ENCODE measurements at places on chromosomes 12 and 14.

GRCh38 chr12:103807561-103808238 is 33.3 kb downstream of the NT5DC3 start:
- no peak for DNase-seq

DNA sequence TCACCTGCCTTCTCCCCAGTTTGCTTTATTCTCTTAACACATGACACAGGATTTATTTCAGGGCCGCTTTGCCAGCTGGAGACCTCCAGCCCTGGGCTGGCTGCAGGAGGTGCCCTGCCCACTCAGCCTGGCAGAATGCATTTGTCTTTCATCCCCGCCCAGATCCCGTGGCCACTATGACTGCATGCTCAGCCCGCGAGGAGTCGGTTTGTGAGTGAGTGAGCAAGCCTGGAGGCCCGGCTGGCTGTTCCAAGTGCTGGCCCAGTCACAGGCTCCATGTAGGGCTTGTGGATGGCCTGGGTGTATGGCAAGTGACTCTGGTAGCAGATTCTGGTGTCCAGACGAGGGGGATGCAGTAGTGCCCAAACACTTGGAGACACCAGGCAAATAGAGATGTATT is 2.1 kb downstream of the TDP1 start:
- DNase-seq, result no peak

DNA sequence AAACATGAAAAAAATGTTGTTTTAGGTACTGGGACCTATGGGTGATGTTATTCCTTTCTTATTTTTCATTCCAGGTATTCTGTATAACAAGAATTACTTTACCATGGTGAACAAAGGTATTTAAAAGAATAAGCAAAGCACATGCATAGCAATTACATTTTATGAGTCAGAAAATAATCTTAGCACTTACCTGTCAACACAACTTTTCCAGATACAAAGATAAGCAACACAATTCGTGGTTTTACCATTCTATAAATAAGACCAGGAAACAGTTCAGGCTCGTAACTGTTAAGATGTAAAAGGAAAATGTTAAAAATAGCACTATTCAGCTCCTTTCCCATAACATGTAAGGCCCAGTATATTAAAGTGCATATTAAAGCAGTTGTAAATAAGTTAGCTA is 12.3 kb upstream of the ATG14 start:
- DNase-seq, result no peak

DNA sequence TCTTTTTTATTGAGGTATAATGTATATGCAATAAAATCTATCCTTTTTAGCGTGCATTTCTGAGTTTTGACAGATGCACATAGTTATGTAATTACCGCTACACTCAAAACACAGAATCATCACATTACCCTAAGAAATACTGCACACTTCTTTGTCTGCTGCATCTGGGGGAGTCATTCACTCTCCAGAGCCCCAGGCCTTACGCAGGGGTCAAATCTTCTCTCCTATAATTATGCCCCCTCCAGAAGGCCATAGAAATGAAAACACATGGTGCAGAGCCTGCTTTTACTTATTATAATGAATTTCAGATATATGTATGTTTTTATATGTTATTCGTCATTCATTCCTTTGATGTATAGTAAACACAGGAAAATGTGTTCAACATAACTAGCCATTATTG is 296.5 kb upstream of the TMEM132C start:
- DNase-seq, result no peak

DNA sequence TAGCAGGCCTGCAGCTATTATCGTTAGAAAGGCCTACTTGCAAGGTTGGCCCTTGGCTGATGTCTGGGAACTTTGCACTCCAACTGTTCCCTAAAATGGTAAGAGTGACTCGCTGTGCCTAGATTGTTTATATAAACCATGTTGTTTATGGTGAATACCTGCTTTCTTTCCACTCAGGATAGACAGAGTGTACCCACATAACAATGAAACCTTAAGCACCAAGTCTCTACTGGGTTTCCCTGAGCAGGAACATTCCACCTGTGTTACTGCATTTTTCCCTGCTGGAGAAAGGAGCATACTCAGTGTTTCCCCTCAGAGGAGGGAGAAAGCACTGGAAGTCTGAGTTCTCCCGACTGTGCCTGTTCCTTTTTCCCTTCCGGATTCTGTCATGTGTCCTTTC is 32.8 kb downstream of the ERP29 start:
- DNase-seq, result no peak

GRCh38 chr14:31659278-31659677 is 98.1 kb downstream of the NUBPL start:
- DNase-seq, result no peak

GRCh38 chr14:58249611-58250010 is 5.0 kb downstream of the PSMA3 start:
- no peak for DNase-seq
